Breast epithelium (tissue), 4 donors: ENCODE measurements at places on chromosomes 6 and 20. TPM values are rescaled to one million over a fixed set of nuclear protein-coding genes. Genes with fewer than 3 reads are reported as not detected.

The MRPL14 gene
- 24.6 TPM for total RNA-seq

The SAMHD1 gene
- 380 TPM for total RNA-seq

The BHLHE23 gene
- not detected for total RNA-seq

The CNBD2 gene
- 6.7 TPM for total RNA-seq

The TCP11 gene
- total RNA-seq: 0.66 TPM

The MAVS gene
- total RNA-seq: 24.6 TPM

The MED20 gene
- total RNA-seq: 9.8 TPM

DNA sequence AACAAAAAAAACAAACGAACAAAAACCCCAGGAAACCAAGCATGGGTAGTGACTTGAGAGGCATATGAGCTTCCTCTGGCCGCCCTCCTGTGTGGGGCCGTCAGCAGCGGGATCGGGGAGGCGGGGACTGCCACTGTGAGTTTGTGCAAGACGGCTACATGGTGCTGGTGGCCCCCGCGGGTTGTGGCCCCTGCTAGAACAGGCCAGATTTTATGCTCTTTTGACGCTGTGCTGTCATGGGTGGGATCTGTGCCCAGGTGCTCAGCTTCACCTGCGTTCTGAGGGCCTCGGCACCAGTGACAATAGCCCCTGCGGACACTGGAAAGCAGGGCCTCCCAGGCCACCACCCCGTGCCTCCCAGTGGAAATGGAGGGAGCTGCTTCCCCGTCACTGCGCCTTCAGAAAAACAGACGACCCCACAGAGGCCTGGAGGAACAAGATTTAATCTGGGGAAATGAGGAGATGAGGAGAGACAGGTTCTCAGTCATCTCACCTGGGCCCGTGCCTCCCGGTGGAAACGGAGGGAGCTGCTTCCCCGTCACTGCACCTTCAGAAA, 4.7 kb upstream of the KCNQ2 start:
- no peak for DNase-seq

DNA sequence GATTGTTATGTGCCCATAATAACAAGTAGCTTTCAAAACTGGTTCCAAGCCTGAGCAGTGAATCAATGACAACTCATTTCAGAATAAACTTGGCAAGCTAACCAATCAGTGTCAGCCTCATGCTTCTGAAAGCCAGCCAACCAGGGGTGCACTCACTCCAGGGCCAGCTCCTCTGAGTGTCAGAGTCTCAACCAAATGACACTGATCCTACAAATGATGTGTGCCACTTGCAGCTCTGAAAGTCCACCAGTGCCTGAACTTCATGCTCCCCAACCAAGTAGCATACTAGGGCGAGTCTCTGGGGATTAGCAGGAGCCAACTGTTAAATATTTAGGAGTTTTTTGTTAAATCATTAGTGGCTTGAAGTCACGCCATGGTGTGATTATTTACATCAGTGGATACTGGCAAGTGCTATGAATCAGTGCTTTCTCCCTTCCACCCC, 4.5 kb downstream of the IYD start:
- DNase-seq: no peak

DNA sequence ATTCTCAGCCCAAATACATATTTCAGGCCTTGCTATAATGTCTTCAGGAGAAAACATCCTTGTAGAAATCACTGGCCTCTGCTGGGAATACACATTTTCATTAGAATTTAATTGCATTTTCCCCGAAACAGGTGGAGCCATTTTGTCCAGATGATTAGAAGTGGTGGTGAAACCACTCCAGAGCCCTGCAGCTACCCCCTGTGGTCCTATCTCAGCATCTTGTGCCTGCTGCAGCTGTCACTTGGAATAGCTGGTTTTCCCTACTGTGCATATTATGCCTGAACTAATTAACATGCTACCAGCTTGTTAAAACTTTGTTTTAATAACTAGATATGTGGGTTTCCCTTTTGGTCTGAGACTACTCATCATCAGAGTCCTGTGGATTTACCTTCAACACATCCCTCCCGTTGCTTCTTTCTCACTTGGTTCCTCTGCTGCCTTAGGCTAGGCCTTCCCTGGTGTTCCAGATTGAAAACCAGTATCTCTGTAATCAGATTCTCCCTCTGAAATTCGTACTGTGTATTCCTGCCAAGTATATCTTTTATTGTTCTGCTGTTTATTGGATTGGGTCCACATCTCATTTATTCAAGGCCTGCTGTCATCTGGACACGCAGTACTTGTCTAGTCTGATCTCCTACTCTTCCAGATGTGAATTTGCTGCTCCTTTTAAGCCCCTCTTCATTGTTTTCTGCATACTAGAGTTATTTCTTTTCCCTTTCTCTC, 15.2 kb downstream of the DNAH8 start:
- no peak for DNase-seq

- no peak for DNase-seq
These were observed 22.1 kb downstream of the SNHG17 start for GRCh38 chr20:38412877-38413577.

DNA sequence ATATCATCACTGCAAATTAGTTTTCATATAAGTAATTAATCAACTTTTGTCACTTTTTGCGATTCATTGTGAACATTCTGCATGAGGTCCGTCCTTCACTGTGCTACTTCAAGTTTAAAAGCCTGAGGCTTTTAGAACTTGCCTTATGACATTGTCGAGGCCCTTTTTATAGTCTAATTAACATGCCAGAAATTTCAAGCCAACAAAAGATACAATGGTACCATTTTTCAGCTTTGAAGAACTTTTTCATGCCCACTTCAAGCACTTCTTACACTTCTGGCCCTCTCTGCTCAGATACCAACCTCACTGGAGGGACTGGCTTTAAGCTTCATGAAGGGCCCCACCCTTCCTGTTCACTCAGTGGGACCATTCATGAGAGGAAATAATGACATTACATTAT, 323.1 kb downstream of the TPBG start:
- DNase-seq: no peak

- no peak for DNase-seq
These were observed 22.6 kb upstream of the SYNDIG1 start for GRCh38 chr20:24446811-24447210.

DNA sequence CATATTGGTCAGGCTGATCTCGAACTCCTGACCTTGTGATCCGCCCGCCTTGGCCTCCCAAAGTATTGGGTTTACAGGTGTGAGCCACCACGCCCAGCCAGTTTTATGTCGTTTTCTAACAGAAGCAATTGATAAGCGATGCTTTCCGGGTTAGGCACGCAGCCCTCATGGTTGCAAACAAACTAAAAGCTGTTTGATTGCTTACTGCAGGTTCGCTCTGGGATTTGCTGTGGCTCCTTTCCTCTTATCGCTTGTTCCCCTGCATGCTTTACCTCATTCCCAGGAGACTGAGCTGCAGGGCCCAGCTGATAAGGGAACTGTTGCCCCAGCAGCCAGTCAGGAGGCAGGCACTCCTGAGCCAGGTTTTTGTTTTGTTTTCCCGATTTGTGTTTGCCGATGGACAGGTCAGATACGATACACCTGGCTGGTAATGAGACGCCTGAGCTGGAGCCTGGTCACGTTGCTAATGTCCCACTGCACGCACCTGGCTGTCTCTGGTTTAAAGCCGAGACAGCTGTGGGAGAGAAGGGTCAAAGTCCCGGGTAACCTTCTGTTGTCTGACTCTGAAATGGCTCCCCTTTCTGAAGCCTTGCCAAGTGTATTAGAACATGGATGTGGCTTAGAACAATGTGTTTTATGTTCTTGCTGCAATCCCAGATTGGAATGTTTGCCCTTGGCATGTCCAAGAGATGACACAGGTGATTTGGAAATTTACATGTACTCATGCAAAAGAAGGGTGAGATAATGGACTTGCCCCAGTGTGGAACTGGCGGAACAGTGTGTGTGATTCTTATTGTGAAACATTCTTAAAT, 19.9 kb downstream of the DSP start:
- DNase-seq: no peak

GRCh38 chr20:54156981-54157835, 16.6 kb downstream of the CYP24A1 start:
- DNase-seq: no peak

DNA sequence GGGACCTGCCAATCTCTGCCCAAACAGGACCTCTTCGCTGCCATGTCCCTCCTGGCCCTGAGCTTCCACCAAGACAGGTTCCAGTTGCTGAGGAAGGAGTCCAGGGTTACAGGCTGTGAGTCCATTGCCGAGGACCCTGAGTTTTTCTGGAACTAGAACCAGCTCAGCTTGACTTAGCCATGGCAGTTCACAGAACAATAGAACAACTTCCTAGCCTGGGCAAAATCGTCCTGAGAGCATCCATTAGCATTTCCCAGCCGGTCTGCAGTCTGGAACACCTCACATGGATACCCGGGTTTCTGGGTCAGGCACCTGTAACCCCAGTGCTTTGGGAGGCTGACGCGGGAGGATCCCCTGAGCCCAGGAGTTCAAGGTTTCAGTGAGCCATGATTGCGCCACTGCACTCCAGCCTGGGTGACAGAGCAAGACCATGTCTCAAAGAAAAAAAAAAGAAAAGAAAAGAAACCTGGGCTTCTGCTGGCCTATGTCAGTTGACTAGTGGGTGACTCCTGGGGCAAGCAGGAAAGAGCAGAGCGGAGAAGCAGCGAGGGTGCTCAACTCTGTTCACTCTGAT, 90.3 kb downstream of the TCP11 start:
- DNase-seq: no peak

GRCh38 chr6:148583631-148584030, 163.2 kb upstream of the UST start:
- DNase-seq: no peak

GRCh38 chr6:40196135-40196518, 261.9 kb upstream of the MOCS1 start:
- DNase-seq: no peak

- DNase-seq: no peak
These were observed 16.9 kb upstream of the SRSF3 start for GRCh38 chr6:36577301-36577700.

- DNase-seq: no peak
These were observed 1.7 kb downstream of the CDC25B start for GRCh38 chr20:3797592-3798372.

GRCh38 chr6:30903236-30903635, 4.8 kb upstream of the GTF2H4 start:
- no peak for DNase-seq
